ENCODE measurements at places on chromosomes 12 and 14.

- no peak for DNase-seq
Observed at GRCh38 chr12:130127532-130127911, 34.7 kb upstream of the FZD10 start.

DNA sequence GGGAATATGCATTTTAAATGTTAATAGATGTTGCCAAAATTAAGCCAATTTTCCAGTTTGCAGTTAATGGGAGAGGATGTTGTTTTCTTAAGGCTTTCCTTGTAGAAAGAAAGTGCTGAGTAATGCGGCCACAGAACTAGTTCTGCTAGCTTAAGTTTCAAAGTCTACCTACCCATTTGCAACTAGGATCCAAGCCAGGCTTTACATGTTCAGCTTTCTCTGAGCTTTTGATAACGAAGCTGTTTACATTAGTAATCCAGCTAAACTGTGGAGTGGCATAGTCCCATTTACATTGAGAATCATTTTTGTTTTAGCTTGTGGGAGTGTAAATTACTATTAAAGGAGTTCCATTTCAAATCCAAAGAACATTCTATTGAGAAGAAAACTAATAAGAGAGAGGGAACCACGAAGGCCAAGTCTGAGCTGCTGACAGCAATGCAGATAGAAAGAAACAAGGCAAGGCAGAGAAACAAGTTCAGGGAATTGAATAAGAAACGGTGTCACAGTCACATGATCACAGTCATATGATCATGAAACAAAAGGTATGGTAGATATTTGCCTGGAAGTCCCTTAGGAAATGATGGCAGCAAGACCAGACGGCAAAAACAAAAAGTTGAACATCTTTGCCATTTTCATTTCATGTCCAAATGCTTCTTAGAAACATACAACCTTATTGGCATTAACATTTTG, 274.9 kb downstream of the PAWR start:
- no peak for DNase-seq

GRCh38 chr14:26128931-26129671, 468.7 kb downstream of the NOVA1 start:
- no peak for DNase-seq

GRCh38 chr12:57000393-57000792, 6.0 kb downstream of the ZBTB39 start:
- no peak for DNase-seq

GRCh38 chr12:109464642-109465351, 12.3 kb downstream of the KCTD10 start:
- DNase-seq = no peak

GRCh38 chr12:6959058-6959804, 8.1 kb downstream of the PTPN6 start:
- no peak for DNase-seq

DNA sequence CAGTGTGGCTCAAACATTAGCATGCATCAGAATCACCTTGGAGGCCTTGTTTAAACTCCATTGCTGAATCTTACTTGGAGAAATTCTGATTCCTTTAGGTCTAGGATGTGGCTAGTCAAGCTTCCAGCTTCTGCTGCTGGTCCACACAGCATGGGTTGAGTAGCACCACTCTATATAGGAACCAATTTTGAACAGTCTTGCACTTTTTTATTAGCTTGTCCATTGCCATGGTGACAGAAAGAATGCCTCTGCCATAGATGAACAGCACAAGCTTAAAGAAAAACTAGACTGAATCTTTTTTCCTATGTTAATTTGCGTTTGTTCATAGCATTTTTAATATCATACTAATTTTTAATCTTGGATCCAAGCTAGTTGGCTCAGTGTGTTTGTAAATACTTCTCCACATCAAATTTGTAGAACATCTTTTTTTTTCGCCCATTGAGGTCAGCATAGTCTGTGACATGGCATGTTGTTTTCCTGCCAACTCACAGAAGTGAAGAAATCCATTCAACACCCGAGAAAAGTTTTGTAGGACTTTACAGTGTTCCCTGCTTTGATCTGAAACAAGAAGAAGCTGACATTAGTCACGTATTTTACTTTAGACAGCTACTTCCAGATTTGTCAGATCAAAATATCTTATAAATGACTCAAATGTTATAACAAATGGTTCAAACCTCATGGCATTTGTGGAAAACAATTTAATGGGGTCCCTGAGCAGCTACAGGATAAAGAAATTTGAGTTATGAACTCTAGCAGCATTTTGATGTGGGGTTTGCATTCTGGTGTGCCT, 438.8 kb downstream of the EGLN3 start:
- no peak for DNase-seq

- DNase-seq = no peak
Observed at GRCh38 chr14:86604561-86604960, 1074.6 kb downstream of the FLRT2 start.

DNA sequence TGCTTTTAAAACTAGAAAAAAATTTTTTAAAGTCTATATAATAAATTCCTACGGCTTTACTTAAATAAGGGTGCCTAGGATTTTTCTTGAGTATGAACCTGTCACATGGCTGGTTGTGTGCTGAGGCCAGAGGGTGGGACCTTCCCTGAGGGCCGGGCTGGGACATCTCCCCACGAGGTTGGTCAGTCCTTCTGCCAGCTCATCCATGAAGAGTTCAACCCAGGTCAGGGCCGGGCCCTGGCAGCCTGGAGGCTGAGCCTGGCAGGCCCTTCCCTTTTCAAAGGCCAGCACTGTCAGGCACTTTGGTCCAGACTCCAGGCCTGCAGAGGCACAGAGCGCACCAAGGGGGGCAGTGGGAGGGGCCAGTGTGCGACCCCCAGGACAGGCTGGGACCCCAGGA, 31.7 kb downstream of the TNFAIP2 start:
- DNase-seq = no peak

Data from liver (tissue), 10 donors.